ENCODE measurements at places on chromosomes 12 and 14.

DNA sequence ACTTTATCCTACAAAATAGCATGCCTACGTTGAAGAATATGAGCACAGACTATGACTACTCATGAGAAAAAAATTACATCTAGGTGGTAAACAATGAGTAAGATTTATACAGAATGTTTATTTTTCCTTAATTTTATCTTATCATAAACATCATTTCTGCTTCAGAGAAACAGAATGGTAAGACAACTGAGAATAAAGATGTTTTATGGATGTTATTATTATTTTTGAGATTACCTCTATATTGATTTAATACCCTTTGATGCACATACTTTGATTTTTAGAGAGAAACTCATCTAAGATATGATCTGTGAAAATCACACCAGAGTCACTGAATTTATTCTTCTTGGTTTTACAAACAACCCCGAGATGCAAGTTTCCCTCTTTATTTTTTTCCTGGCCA lies at the start of gene OR10A7:
OR10A7 (plus strand) TSS at position 301 of the 400 bp plus-strand sequence; CDS start at position 301, 0 bp downstream.
- DNase-seq = no peak

GRCh38 chr12:89156862-89157262 lies 195.4 kb downstream of the DUSP6 start:
- no peak for DNase-seq

- no peak for DNase-seq
Observed at GRCh38 chr12:109606320-109607028, 32.9 kb downstream of the MVK start.

GRCh38 chr12:124381456-124382296 lies 86.8 kb downstream of the RFLNA start:
- no peak for DNase-seq

- no peak for DNase-seq
Observed at GRCh38 chr12:46573347-46573658, 200.7 kb upstream of the SLC38A2 start.

DNA sequence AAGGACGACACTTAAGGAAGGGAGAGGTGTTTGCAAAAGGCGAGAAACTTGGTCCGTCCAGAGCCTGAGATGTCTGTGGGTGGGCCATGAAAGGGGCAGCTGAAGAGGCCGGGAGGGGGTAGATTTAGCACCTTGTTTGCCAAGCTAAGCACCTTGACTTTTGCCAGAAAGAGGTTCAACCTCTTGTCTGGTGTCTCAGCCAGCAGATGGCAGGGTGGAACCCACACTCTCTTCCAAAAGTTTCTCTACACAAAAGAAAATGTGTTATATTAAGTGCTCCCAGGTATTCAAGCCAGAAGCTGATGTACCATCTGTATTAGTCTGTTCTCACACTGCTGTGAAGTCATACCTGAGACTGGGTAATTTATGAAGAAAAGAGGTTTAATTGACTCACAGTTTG lies 69.9 kb downstream of the SUDS3 start:
- no peak for DNase-seq

DNA sequence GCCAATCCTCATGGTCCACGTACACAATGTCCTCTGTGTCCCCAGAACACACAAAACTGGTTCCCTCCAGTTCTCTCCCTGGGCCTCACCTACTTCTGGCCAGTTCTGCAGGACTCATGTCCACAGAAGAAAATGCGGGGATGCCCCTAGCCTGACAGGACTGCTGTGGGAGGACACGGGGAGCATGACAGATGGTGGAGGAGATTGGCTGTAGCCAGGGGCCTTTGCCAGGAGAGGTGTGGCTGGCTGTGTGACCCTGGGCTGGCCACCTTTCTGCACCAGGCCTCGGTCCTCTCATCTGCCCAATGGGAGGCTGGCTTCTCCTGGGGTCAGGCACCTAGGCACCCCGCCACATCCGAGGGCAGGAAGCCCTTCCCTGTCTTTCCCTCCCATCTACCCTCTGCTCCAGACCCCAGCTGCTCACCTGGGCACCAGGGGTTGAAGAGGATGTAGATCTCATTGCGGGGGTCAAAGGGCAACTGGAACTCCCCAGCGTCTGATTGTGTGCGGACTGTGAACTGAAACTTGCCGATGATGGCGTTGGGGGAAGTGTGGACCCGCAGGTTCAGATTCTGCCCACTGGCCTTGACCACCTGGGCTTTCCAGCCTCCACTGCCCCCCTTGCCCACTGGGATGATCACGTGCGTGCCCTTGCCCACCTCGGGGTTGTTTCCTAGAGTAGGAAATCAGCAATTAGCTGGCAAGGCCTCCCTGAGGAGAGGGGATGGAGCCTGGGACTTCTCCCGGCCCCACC lies 2.8 kb downstream of the TGM1 start:
- DNase-seq = no peak

GRCh38 chr12:105706321-105706972 lies 376.0 kb downstream of the C12orf75 start:
- no peak for DNase-seq

DNA sequence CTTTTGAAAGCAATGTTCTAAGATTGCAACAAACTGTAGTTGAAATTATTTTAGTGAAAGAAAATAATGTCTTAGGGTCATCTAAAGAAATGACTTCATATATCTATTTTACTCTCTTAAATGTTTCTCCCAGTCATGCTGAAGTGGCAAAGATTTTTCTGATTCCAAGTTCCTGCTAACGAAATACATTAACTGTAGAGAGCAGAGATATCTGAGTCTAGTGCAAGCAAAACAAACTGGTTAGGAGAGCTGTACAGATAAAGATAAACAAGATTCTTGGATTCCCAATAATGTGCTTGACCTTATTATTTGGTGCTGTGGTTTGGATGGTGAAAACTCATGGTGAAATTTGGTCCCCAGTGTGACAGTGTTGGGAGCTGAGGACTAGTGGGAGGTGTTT lies 199.9 kb upstream of the PWP1 start:
- DNase-seq = no peak

DNA sequence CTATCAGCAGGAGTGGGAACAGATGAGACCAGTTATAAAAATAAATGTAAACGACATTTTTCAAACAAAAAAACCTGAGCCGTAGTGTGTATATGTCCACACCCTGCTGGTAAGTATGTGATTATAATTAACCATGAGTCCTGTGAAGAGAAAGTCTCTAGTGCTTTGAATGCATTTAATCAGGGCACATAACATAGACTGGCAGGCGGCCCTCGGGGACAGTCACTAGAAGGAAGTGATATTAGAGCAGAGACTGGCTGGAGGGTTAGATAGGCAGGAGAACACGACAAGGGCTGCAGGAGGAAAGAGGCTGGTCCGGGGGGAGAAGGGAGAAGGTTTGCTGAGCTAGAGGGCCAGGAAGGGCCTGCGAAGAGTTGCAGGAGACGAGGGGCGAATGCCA lies 23.8 kb upstream of the ELK3 start:
- DNase-seq = no peak

- no peak for DNase-seq
Observed at GRCh38 chr14:60014402-60014801, 77.3 kb upstream of the PCNX4 start.

DNA sequence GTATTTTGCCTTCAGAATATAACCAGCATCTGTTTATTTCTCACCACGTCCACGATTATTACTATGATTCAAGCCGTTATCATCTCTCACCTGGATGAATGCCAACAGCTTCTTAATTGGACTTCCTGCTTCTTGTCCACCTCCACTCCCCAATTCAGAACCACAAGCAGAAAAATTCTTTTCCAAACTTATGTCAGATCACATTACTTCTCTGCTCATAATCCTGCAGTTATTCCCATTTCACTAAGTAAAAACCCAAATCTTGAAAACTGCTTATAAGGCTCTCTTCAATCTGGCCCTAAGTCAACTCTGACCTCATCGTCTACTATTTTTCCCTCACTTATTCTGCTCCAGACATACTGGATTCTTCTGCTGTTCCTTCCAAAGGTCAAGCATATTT lies 2.0 kb downstream of the CRY1 start:
- no peak for DNase-seq
